Bone marrow (tissue), 2 donors: ENCODE measurements at places on chromosomes 12 and 14.

- DNase-seq, result no peak
Measured at GRCh38 chr12:91538418-91538817, 355.8 kb upstream of the DCN start.

- DNase-seq, result no peak
Measured at GRCh38 chr12:53288322-53288721, 7.0 kb upstream of the PFDN5 start.

- no peak for DNase-seq
Measured at GRCh38 chr12:21521541-21521940, 4.6 kb upstream of the SPX start.

DNA sequence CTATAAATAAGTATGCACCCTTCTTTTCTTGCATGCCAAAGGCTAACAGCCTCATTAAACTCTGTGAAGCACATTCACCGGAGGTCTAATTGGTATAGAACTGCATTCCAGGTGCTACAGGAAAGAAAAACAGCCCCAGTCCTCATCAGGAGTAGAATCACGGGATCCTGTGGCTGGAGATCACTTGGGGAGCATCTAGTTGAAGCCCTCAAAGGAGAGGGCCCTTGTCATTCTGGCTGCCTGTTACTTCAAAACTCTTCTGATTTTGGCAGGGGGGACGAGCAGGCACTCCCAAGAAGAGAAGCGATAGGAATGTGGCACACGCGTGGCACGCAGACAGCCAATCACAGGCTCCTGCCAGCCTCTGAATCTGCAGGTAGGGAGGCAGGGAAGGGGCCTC, 154.4 kb downstream of the TTC7B start:
- no peak for DNase-seq

DNA sequence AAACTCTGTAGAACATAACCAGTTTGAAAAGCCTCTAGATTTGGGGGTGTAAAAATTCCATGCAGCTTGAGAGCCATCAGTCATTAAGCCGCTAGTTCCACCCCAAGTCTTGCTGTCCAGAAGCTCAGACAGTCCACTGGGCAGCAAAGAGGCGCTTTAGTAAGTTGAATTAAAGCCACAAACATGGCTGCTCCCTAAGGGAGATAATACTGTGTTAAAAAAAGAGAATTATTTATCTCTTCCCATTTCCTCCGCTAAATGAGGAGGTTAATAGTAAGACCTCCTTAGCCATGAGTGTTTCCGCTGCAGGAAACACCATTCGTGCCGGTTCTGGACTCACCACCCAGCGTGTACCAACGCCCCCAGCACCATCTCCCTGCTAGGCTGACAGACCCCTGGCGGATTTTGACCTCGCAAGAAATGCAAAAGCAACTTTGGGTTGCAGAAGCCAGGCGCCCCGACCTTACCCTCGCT, 536 bp downstream of the TM7SF3 start:
- no peak for DNase-seq

- DNase-seq, result no peak
Measured at GRCh38 chr14:37143475-37143874, 28.9 kb downstream of the SLC25A21 start.

GRCh38 chr14:56002342-56002741, 115.9 kb upstream of the PELI2 start:
- no peak for DNase-seq

DNA sequence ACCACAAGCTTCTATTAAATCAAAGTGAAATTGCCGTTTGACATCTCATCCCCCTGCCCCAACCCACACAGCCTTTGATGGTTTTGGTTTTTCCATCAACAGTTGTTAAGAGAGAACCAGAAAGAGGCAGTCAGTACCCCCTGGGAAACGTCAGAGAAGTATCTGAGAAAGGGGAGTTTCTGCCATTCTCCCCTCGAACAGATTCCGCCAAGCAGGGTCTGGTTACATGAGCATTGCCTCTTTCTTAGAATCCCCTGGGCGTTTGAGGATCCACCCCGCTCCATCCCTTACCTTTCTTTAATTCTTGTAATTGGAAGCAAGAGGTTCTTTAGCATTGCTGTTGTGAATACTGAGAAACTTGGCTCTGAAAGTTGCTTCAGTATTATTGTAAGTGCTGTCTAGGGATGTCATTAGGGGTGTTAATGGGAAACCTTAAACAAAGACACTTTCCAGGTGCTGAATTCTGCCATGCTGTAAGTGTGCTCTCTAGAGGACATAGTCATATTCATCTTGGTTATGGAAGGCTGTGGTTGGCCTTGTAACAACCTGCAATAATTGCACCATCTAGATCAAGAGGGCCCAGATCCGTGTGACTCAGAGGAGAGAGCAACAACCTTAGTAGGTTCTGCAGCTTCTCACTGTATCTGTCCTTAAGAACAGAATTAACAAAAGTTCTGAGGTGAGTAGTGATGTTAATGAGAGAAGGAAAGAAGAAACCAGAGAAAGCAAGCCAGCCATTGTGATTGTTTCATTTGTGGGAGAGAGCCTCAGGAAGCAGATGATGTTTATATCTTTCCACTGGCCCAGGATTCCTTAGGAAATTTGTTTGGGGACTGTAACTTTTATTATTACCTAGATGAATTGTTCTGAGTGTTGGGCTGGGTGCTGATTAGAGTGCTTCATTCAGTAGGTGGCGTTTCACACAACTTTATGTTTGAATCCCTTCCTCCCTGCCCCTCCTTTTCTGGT, 9.0 kb downstream of the TMBIM6 start:
- DNase-seq, result no peak

DNA sequence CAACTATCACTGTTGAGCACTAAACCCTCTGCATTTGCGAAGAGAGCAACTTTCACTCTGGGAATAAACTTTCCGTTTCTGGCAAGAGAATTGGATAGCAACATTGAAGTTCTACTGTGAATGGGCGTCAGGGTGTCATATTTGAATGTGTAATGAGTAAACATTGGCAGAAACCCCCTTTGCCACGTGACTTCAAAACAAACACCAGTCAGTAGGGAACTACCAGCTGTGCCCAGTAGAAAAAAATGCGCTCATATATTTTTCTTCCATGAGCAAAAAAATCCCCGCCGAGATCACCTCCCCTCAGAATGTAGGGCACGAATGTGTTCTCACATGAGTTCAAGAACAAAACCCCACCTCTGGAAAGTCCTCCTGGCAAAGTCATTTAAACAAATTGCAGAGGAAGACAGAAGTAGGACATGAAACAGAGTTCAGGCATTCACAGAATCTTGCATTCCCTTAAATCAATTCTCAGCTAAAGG, 80.6 kb downstream of the BTG1 start:
- no peak for DNase-seq

GRCh38 chr14:89384023-89384422, 33.0 kb downstream of the FOXN3 start:
- DNase-seq, result no peak

- no peak for DNase-seq
Measured at GRCh38 chr12:51062631-51063397, 14.7 kb downstream of the LETMD1 start.

DNA sequence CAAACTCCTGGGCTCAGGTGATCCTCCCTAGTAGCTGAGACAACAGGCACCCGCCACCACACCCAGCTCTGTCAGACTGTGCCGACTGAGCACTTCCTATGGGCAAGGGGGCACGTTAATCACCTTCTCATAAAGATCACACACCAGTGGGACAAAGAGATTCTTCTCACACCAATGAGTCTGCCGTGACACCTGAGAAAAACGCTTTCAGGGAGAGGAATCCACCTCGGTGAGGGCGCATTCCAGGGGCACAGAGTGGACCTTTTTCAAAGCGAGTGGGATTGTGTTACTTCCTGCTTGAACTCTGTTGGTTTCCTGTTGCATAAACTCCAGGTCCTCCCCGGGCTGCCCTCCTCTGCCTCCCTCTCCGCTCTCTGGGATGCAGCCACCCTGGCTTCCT, 17.5 kb upstream of the SCARB1 start:
- no peak for DNase-seq

DNA sequence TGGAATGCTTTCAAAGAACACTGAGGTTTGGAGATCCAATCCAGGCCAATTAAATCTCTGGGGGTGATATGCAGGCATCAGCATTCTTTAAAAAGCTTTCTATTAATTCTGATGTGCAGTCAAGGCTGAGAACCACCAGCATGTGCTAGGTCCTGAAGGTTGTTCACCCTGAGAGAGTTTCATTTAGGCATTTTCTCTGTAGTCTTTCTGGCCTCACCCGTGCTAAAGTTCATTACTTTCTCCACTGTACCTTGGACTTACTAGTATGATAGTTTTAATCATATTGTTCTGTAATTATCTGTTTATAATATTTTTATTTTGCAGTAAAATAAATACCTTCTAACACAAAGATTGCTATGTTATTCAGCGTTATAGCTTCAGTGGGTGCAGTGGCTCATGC, 32.9 kb downstream of the SOS2 start:
- no peak for DNase-seq

DNA sequence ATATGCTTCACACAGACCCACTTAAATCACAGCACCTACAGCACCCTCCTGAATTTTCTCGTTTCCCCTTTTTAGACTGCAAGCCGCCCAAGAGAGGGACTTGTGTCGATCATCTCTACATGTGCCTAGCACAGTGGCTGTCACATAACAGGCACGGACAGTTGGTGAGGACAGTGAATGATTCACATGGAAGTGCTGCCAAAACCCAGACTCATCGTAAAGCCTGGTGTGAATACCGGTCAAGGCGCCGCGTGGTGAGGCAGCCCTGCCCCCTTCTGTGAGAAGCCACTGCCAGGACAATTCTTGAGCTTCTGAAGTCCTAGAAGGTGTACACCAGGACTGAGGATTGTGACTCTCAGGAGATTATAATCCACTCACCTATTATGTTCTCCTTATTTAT, 44.3 kb downstream of the ATG2B start:
- DNase-seq, result no peak

- no peak for DNase-seq
Measured at GRCh38 chr12:40834321-40834720, 142.1 kb downstream of the CNTN1 start.

GRCh38 chr12:1918884-1919236, 408 bp upstream of the CACNA2D4 start:
- no peak for DNase-seq

DNA sequence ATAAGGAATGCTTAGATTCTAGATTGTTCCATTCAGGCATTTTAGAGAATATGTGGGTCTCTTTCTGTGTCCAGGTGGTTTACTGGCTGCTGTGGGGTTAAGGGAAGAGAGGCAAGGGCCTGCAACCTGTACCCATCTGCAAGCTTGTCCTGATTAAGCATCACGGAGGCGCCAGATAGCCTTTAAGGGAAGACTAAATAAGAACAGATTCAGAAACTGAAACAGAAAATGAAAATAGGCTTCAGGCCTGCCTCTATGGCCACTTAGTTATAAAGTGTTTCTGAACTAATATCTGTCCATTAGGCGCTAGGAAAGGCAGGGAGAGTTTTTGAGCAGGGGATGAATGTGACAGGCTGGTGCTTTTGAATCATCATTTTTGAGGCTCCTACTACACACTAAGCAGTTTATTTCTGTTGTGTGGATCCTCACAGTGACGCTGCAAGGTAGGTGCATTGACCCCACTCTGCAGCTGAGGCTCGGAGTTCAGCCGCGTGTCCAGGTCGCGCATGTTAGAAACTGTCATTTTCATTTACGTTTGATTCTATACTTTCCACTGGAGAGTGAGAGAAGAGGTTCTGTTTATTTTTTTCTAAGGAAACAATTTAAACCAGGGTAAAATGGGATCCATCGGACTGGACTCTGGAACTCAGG, 47.4 kb downstream of the SLC6A12 start:
- DNase-seq, result no peak

GRCh38 chr12:49013428-49013827, 5.1 kb downstream of the PRKAG1 start:
- no peak for DNase-seq

GRCh38 chr12:94942663-94943062, 60.8 kb downstream of the NDUFA12 start:
- no peak for DNase-seq

- no peak for DNase-seq
Measured at GRCh38 chr14:32552766-32553165, 223.7 kb downstream of the AKAP6 start.

DNA sequence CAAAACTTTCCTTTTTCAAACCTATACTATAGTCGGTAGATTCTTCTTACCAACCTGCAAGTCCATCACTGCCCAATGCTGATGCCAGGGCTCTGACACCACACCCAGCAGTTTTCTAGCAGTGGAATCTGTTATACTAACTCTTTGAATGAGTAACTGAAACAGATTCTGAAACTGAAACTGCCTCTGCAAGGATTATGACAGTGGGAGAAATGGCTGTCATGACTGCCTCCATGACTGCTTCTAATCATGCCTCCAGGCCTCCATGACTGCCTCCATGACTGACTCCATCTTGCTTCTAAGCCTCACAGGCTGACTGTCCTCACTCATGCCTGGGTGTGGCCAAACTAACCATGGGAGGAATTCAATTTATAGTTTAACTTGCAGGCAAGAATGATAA, 29.4 kb upstream of the OXA1L start:
- no peak for DNase-seq

- DNase-seq, result peak; percentile 87
Measured at GRCh38 chr12:15563663-15564062, 225.5 kb downstream of the EPS8 start.

GRCh38 chr14:102293781-102294180, 11.2 kb downstream of the MOK start:
- DNase-seq, result no peak

DNA sequence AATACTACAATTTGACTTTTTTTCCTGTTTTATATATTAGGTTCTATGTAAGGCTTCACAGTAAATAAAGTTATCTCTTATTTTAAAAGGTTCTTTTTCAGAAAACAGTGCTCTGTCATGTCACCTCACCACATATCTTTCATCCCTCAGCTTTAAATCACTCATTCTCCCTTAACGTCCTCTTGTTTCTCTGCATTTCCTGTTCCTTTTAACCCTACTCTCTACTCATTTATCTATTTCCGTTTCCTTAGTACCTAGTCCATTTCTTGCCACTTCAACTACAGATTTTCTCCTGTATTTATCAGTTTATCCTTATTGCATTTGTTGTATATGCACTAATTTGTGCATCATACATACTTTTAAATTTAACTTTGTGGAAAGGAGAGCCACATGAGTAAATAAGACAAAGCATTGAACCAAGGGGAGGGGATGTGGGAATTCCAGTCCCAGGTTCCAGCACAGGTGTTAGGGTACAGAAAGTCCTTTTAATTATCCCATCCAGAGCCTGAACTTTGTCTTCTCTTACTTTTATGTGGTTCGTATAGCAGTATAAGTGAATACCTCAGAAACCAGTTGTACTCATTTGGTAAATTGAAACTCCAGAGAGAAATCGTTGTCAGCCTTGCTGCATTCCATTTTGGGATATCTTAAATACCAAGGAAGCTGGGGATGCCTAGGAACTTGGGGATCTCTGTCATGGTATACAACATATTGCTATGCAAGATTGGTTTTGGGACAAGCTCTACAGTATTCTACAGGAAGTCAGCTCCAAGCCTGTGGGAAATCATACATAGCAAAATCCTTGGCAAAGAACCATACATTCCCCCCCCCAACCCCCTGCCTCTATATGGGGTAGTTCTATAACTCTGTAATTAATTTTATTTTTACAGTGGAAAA, 120.5 kb downstream of the DIP2B start:
- DNase-seq, result no peak

- no peak for DNase-seq
Measured at GRCh38 chr12:78194448-78194847, 363.8 kb downstream of the NAV3 start.

- no peak for DNase-seq
Measured at GRCh38 chr12:59929110-59929509, 333.3 kb downstream of the SLC16A7 start.
